Activated T-cell treated with anti-CD3 and anti-CD28 coated beads, Interleukin-2, amount 50 U/mL, for 24 hours (primary cell): ENCODE measurements at places on chromosomes 3 and 15.

- no peak for DNase-seq
Observed at GRCh38 chr15:67080118-67080899, 14.9 kb downstream of the SMAD3 start.

- DNase-seq, result no peak
Observed at GRCh38 chr3:112365636-112366035, 32.7 kb downstream of the CD200 start.

DNA sequence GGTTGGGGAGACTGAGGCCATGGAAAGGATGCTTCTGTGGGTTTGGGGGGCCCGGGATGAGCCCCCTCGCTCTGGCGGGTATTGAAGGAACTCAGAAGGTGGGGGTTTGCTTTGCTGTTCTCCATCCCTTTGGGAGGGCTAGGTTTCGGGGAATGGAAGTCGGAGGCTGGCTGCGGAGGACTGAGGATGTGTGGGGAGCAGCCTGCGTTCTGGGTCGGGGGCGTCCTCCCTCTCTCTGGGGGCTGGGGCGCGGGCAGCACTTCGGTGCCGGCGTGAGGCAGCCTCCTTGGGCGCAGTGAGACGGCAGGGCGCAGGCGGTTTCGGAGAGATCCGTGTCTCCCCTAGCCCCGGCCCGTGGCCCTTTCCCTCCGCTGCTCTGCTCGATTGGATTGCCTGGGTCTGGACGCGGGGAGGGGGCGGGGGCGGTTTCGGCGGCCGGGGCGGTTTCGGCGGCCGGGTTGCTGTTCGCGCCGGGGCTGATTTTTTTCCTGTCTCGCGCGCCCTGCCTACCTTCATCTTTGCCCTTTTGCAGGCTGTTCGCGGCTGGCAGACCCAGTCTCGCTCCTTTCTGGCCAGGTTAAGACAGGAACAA, 1.4 kb downstream of the PTPRG start:
- no peak for DNase-seq

DNA sequence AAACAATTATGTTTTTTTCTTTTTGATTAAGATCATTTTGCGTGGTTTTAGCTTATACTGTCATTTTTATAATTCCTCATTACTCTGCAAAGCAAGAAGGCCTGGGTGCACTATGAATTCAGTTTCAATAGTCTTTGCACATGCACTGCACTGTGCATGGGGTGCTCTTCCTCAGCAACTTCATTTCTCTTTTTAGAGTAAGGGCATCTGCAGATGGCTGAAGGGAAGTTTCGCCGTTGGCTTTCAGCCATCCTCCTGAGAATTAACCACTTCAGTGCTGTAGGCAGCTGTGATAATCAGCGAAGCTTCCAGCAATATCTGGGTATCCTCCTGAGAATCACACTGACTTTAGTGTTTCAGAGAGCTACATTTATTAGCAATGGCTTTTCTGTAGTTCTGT, 284.8 kb downstream of the GBE1 start:
- DNase-seq, result no peak

GRCh38 chr15:90774731-90775514, 57.8 kb downstream of the BLM start:
- DNase-seq, result no peak

GRCh38 chr15:23422946-23423708, 23.9 kb downstream of the GOLGA6L2 start:
- no peak for DNase-seq

DNA sequence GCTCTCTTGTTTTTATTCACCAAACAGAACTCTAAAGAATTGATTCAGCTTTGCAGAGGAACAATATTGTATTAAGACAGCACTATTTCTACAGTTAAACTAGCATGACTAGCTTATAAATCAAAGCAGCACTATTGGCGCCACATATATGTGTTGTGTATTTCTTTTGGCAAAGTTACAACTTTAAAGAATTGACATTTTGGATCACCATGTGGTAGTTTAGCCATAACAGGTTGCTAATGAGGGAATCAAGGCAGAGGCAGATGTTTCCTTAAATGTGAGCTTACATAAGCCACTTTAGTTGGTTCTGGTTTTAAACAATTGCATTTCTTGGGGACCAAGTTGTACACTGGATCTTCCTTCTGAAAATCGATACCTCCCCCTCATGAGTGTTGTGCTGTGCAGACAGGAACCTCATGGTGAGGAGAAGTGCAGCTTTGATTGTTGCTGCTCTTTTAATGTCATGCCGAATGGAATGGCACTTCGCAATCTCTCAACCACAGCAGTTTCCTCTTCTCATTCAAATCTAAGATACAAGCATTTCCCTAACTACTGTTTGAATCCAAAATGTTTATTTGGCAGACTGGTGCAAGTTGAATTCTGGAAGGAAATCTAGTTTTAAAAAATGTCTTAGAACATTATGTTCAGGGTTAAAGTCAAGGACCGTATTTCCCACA, 151.2 kb downstream of the MYRIP start:
- no peak for DNase-seq

GRCh38 chr3:25973122-25973521, 183.2 kb downstream of the OXSM start:
- no peak for DNase-seq

DNA sequence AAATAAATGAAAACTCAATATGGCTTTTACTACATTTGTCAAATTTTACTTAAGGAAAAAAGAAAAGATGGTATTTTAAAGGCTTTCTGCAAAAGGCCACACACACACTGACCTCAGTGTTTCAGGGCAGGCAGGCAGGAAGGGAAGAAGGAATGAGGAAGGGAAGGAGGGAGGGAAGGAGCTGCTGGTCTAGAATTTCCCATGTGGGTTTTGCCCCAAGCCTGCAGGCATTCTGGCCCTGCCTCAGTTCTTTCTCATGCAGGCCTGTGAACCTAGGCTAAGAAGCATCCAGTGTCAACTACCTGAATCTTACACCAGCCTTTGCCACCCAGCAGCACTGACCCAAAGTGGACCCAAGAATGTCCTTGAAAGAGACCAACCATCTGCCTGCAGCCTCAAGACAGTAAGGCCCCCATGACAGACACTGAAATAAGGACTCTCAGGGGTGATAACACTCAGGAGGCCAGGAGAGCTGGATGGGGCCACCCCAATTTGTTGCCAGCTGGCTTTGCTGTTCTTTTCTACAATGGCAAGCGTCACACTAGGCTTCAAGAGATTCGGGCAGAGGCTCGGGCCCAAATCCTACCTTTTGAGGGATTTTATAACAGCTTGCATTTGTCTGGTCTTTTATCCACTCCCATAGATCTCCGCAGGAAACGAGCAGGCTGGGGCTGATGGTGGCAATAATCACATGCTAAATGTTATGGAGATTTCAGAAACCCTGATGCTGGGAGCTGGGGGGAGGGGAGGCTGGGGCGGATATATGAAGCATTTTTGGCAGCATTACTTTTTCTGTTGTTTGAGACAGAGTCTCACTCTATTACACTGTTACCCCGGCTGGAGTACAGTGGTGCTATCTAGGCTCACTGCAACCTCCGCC, 51.4 kb downstream of the XXYLT1 start:
- peak; percentile 17 for DNase-seq

DNA sequence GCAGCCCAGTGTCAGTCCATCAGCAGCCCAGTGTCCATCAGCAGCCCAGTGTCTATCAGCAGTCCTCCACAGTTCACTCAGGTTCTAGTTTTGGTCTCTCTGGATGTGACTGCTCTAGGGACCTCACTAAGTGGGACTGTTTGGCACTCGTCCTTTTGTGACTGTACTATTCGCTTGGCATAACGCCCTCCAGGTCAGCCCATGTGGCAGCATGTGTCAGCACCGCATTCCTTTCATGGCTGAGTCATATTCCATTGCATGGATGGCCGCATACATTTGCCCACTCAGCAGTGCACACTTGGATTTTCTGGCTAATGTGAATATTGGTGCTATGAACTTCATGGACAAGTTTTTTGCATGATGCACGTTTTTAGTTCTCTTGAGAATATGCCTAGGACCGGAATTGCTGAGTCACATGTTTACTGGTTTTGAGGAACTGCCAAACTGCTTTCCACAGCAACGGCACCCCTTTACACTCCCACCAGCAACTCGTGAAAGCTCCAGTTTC, 16.4 kb downstream of the CHST13 start:
- peak; percentile 19 for DNase-seq

GRCh38 chr3:9109568-9109914, 139.9 kb downstream of the SRGAP3 start:
- DNase-seq, result no peak

- peak; percentile 69 for DNase-seq
Observed at GRCh38 chr15:38696109-38696727, 131.6 kb upstream of the RASGRP1 start.

DNA sequence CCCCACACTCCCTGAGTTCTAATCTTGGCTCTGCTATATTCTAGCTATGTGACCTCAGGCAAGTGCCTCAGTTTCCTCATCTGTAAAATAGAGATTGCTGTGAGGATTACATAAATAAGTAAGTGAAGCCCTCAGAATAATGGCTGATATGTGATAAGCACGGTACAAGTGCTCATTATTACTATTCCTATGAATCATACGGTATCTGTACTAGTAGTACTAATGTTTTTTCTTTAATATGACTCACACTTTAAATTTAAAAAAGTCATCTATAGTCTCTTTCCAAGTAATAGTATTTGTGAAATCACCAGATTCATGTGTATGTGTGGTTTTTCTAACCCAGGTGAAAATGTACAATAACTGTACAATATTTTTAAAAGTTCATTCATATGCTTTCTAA, 58.7 kb downstream of the CLDN11 start:
- no peak for DNase-seq
